ENCODE measurements at places on chromosomes 2 and 18.

DNA sequence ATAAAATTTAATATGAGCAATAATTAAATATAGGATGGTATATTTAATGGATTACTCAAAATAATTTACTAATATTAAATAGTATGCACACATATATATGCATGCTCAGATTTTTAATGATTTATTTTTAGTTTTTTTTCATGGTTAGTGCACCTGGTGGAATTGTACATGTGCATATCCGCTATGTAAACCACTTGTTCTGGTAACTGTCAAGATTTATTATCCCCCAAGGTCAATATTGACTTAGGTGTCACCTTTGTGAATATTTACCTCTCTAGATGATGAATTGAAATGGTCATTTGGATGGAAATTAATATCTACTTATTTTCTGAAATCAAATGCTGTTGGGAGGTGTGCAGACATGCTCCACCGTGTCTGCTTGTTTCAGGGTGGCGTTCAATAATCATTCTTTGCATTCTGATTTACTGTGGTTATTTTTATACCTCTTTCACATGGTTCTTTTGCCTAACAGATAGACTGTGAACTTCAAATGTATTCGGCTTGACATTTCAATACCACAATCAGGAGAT is 14.7 kb downstream of the CNTNAP5 start:
- peak; percentile 80 for DNase-seq

- DNase-seq, result no peak
These were observed 31.0 kb downstream of the TMEM87B start for GRCh38 chr2:112085916-112086669.

GRCh38 chr2:68157002-68157401 is 686 bp upstream of the PNO1 start:
- DNase-seq, result no peak

GRCh38 chr2:144905956-144906355 is 386.0 kb upstream of the ZEB2 start:
- DNase-seq, result no peak

DNA sequence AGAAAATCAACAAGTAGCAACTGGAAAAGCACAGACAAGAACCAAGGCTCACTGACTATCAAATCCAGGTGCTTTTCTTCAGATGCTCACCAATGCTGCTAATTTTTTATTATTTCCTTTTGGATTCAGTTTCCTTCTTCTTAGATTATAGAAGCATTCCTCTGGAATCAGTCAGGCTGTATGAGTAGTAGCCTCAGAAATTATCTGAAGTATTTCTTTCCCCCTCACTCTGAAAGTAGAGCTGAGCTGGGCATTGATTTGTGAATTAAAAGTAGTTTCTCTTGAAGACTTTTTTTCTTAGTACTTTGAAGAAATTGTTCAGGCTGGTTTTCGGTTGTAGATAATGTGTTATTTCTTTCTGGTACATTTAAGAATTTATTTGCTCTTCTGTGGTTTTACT is 273.7 kb downstream of the NOL4 start:
- DNase-seq, result no peak

All from NCI-H146 (cell line).